Activated B cell treated with CpG ODN at 0.5 μM for 24 hours (primary cell): ENCODE measurements at places on chromosomes 2 and 18.

DNA sequence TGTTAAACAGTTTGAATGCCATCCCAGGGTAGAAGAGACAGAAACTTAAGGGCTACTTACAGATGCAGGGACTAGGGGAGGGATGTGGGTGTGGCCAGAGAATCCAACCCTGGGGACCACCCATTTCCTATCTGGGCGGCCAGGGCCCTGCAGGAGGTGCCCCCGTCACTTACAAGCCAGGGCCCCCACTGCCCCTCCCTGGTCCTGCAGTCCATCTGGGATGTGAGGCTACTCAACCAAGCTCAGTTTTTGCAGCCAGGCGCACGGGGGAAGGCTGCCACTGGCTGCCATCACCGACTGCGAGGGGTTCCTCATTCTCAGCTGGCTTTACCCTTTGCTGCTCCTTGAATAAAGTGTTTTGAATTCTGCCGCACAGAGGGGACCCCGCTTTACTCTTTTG lies 42.1 kb downstream of the RRM2 start:
- DNase-seq: no peak

DNA sequence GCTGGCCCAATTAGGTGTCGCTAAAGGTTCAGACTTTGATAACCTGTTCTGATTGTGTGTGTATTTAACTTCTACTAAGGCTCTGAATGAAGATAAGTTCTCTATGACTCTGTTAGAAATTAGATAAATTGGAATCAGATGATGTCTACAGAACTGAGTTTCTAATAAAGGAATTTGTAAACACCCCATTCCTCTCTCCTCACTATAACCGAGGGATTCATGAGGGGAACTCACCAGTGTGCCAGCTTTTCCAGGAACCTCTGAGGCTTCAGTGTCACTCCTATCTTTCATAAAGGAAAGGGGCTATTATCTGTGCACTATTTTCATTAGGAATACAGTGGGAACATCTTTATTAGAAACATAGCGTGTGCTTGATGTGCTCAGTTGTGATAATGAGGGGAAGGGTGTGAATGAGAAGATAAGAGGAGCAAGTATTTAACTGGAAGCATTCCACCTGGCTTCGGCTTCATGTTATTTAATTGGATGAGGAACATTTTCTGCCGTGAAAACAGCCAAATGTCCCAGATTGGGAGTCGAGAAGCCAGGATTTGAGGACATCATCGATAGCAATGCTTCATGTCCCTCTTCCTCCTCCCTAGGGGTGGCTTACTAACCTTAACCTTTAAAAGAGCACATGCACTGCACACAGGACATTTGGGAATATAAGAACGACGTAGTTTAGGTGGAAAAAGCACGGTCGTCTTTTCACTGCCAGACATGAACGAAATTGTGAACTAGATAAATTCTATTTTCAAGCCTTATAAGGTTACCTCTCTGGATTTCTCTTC lies 84.8 kb upstream of the TCF4 start:
- DNase-seq: no peak

DNA sequence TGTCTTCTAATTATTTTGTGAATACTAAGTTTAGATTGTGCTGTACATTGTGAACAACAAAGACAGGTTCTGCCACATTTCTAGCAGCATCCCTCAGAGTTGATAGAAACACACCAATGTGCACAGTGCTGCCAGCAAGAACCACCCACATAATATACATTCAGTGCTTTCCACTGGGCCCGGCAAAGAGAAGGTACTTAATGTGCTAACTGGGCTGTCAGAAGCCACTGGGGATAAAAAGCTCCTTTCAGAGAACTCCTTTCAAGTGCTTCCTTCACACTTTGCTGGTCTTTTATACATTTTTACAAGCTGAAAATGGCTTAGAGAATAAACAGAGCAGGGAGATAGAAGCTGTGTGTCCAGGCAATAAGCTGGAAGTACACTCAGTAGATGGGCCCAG lies 58.0 kb upstream of the CAPN13 start:
- no peak for DNase-seq

DNA sequence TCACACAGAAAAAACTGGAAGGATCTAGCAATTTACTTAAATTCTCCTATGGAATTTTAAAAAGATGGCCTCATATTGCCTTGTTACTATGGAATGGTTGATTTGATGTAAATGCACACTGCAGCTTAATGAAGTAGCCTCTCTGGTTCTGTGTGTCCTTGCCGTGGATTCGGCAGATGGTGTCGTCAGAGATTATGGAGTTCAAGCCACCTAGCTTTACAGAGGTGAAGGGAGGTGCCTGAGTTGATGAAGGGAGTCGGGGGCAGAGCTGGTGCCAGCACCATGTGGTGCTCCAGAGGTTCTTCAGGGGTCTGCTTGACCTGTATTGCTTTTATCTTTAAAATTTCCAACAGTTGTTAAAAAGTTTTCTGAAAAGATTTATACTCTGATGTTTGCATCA lies 48.8 kb downstream of the ASAP2 start:
- no peak for DNase-seq

- DNase-seq: no peak
Measured at GRCh38 chr2:227932403-227932802, 61.0 kb downstream of the DAW1 start.

DNA sequence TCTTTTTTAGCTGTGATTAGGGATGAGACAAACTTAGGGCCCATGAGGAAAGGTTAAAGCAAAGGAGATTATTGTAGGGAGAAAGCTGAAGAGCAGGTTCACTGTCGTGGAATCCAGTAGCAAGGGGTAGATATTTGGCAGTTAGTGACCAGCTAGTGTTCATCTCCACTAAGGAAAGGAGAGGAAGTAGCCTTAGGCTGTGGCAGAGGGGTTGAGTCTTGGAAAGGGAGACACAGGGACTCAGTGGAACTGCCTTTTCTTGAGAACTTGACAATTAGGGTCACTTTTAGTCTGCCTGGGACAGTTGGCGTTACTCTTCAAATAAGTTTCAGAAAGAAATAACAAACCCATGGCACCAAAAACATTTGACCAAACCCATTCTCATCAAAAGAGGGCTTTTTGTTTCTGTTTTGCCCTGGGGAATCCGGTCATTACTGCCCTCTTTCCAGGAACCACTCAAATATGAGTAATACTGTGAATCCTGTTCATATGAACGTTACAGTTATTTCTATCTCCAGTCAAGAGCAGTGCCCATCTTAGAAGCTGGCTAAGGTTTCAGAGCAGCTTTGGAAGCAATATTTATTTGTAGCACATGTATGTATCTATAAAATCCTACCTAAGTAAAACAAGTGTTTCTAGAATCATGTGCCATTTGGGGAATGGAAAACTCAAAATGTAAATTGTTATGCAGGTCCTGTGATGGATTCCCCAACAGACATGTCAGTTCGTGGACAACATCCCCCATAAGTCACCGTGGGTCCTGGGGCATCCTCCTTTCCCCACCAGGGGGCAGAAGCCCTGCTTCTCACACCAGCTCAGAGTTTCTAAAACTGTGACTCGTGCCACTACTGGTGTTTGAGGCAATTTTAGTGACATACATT lies 77.3 kb upstream of the PHLPP1 start:
- peak; percentile 20 for DNase-seq

DNA sequence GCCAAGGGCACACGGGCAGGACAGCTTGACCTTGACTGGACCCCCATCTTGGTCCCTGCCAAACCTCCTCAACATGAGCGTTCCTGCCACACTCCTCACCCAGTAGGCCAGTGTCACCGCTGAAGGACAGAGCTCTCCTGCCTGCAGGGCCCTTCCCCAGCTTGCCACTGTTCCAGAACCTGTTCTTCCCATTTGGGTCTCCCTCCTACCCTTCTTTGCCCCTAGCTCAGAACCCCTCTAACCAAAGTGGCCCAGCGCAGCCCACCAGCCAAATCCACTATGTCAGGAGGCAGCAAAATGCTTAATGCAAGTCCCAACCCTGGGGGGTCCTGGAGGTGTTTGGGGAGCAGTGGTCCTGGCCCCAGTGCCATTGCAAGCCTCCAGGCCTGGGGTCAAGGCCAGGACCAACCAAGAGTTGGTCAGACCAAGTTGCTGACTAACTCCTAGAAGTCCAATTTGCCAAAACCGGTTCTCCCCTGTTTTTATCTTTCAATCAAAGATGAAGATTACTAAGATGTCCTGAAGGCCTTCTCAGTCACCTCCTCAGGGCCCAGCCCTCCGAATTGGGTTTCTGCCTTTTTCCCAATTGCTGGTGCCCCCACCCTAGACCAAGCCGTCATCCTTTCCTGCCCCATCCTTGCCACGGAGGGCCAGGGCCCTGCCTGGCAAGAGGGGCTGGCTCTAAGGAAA lies 4.5 kb upstream of the ASPRV1 start:
- DNase-seq: no peak

DNA sequence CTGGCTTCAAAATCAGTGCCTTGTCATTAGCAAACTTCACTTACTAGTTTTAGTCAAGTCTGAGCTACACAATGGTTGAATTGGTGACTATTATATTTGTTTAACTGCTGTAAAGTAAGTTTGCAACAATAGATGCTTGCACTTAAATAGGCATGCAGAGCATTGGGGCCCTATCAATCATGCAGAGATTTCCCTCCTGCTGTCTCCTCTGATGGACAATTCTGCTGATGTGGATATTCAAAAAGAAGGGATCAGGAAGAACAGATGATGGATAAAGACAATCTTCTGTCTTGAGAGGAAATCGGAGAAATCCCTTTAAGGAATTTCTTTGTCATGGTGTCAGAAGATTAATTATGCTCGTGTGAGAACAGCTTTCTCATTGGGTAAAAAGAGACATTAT lies 89.0 kb downstream of the GREB1L start:
- DNase-seq: no peak

- no peak for DNase-seq
Measured at GRCh38 chr2:132448771-132449170, 32.2 kb downstream of the GPR39 start.

GRCh38 chr2:98674233-98674964 lies 56.5 kb downstream of the MGAT4A start:
- DNase-seq: no peak

DNA sequence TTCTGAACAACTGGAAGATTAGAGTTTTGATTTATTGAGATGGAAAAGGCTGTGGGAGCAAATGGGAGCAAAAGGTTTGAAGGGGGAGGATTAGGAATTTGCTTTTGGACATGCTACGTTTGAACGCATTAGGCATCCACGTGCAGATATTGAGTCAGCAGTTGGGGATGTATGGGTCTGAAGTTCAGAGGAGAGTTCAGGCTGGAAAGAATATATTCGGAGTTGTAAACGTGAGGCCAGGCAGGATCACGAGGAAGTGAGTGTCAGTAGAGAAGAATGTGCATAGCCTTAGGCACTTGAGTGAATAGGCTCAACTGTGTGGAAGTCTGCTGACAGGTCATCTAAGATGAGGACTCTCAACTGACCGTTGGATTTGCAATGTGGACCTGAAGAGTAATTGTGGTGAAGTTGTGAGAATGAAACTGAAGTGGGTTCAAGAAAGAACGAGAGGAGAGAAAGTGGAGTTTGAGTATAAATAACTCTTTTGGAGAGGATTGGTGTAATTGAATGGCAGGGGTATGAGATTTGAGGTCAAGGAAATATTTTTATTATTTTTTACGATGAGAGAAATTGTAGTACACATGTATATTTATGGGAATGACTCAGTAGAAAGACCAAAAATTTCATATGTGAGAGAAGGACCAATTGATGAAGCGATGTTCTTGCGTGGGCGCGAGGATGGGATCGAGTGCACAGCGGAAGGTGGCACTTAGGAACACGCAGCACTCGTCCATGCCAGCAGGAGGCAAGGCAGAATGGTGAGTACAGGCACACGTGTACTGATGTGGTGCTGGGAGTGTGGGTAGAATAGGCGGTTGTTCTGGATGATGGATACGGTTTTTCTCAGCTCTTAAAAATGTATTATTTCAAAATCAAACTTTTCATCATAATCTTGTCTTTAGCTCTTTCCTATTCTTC lies 40.5 kb upstream of the POLE4 start:
- no peak for DNase-seq

- DNase-seq: no peak
Measured at GRCh38 chr2:49004036-49004626, 150.2 kb downstream of the FSHR start.

DNA sequence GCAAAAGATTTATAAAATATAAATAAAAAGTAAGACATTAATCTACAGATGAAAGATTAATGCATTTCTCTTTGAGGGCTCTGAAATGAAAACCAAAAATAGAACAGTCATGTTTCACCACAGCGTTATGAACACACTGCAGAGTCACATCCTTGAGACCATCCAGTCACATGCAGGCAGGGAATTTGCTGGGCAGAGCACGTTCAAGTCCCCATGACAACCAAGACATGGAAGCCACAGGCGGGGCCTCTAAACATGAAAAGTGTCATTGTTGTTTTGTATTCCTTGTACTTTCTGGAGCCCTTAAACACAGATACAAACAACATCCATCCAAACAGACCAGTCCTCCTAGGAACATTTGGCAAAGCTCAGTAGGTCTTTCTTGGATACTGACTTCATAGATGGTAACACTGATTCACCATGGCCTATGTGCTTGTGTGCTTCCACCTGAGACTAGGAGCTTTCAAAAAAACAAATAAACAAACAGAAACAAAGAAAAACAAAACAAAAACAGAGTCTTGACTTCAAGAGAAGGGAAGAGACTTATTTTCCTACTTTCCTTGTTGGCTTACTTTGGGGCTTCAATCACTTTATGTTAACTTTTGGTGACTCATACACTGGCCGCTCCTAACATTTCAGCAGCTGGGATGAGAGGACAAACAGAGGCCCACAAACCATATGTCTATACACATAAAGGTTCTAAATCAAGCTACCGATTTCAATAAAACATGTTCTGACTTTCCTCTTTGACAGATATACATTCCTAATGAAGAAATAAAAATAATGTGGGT lies 99.5 kb upstream of the CCDC85A start:
- no peak for DNase-seq

DNA sequence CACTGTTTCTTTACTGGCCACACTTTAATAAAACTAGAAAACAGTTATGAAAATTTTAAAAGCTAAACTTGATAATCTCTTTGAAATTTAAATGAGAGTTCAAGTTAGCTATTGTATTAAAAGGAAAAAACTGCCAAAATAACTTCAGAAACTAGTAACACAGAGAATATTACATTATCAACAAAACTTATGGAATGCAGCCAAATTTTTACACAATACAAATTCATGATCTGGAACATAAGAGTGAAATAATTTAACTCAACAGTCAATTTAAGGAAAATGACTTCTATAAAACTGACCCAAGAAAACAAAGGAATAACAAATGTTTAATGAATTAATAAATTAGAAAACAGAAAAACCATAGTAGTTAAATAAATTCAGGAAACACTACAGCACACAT lies 65.0 kb downstream of the TCF4 start:
- DNase-seq: no peak

GRCh38 chr18:77632758-77633157 lies 383.1 kb downstream of the GALR1 start:
- DNase-seq: no peak
